ENCODE measurements at places on chromosomes 2 and 18.

GRCh38 chr2:136136931-136137330 lies 19.0 kb upstream of the CXCR4 start:
- DNase-seq = no peak

DNA sequence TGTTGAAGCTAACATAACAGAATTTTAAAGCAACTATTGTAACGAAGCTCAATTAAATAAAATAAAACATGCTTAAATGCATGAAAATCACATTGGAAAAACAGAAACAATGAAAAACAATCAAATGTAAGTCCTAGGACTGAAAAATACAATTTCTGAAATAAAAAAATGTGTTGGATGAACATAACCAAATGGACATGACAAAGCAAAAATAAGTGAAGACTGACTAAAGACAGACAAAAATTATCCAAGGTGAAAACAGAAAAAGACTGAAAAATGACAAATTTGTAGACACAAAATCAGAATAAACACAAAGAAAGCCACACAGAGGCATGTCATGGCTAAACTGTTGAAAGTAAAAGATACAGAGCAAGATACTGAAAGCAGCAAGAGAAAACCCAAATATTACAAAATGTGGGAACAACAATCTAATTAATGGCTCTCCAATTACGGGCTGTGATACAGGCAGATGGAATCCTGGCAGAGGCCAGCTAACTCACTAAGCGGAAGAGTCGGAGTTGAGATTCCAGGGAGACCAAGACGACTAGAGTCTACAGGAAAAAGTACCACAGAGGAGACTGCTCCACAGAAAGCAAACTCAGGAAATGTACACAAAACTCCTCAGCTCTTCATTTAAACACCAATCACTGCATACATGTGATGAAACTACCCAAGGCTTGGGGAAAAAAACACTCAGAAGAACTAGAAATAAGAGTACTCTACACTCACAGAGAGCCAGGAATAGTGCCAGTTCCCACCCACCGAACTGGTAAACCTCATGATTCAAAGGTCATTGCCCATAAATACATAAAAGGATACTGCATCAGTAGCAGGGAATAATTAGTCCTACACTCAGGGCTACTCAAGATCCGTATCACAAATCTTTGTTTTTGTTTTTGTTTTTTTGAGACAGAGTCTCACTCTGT lies 83.6 kb downstream of the ATAD2B start:
- DNase-seq = no peak

GRCh38 chr2:85659324-85659981 lies 8.5 kb downstream of the SFTPB start:
- DNase-seq = no peak

- no peak for DNase-seq
These were observed 51.4 kb downstream of the MARCO start for GRCh38 chr2:118993392-118993752.

DNA sequence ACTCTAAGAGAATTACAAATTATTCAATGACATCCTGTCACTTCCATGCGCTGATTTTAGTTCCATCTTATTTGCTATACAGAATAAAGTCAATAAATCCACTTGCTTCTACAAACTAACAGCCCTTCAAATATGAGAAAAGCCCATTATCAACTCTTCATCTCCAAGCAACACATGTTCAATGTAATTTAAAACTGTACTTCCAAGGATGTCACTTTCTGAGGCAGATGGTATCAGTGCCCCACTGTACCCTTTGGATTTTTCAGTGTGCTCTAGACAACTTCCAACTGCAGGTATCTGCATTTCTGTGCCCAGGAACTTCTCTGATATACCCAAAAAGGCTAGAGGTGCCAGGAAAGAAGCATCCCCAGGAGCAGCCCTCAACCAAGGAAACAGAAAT lies 87.6 kb downstream of the SMAD2 start:
- no peak for DNase-seq

GRCh38 chr2:158990397-158991214 lies 22.2 kb downstream of the TANC1 start:
- no peak for DNase-seq

GRCh38 chr2:133247631-133248030 lies 320.6 kb downstream of the NCKAP5 start:
- DNase-seq = no peak
